ENCODE measurements at places on chromosomes 6 and 20. TPM values are rescaled to one million over a fixed set of nuclear protein-coding genes. Genes with fewer than 3 reads are reported as not detected.

- no peaks in the 10 kb centered on the region for H3K27me3 ChIP-seq
- no peaks in the 10 kb centered on the region for H3K4me1 ChIP-seq
- DNase-seq, result no peak
- no peaks in the 10 kb centered on the region for H3K36me3 ChIP-seq
Measured at GRCh38 chr6:40816601-40817000, 222.4 kb downstream of the UNC5CL start.

DNA sequence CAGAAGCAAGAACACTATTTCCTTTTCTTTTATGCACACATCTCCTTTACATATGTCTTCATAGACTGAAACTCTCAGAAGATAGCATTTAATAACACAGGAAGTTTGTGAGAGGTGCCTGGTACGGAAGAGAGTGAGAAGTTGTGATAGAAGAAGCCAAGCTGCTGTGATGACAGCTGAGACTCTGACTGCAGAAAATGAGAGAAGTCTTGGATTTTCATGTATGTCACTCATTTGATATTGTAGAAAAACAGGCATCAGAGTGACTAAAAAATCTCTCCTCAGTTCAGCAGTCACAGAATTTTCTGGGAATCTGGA, 154.9 kb upstream of the BMP2 start:
- H3K4me3 ChIP-seq, result no peak overlapping the region
- no peaks in the 10 kb centered on the region for H3K4me1 ChIP-seq

DNA sequence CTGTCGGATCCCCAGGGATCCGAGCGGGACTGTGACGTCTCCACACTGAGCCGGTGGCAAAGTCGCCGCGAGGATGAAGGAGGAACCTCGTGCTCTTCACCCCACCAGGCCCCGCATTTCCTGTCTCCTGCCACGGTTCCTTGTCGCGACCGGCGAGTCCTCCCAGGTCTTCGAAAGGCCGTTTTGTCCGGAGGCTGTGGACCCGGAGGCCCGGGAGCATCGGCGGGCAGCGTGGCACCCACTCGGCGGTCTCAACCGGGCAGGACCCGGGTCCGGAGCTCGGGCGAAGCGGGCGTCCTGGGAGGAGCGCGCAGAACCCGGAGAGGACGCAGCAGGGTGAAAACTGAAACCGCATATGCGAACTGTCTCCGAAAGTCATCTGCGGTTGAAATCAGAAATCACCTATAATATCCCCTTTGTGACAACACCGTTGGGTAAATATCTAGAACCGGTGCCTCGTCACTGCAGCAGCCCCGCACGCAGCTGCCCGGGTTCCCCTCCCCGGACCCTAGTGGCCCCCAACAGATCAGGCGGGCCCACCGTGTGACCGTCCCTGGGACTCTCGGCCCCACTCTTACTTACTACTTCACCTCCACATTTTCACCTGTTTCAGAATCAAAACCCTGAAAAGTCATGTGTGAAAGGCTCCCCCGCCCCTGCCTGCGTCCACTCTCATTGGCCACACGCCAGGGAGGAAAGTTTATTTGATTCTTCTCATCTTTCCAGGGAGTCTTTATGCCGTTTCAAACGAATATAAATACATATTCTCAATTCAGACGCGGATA, 3.1 kb upstream of the ULBP2 start:
- peaks cover 48% of the 10 kb centered on the region for H3K27me3 ChIP-seq
- H3K4me3 ChIP-seq, result peak overlapping the region; percentile 46
- peaks cover 4% of the 10 kb centered on the region for H3K4me1 ChIP-seq
- no peak overlapping the region for H3K27ac ChIP-seq
- DNase-seq, result no peak

GRCh38 chr6:34276881-34277762, 28.3 kb upstream of the SMIM29 start:
- H3K27ac ChIP-seq, result no peak overlapping the region
- H3K36me3 ChIP-seq, result peaks cover 6% of the 10 kb centered on the region
- H3K4me3 ChIP-seq, result no peak overlapping the region

DNA sequence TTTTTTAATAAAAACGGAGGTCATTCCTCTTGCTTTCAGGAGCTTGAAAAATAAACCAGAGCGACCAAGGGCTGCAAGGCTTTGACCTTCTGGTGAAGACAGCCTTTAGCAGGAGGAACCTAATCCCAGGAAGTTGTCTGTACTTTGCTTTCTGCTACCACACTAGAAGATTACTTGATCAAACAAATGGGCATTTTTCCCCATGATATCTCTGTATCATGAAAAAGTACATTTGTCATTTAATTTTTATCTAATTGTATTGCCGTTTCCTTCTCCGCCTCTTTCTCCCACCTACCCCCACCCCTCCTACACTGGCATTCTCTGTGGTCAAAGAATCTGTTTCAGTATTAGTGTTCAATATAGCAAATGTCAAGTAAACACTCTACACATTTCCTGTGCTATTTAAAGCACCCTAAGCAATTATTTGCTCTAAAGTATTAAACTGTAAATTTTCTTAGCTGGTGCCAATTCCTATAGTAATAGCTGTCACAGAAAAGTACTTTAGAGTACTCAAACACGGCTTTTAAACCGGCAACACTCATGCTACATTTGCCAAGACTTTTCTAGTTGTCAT, 29.7 kb downstream of the ATXN1 start:
- peaks cover 3% of the 10 kb centered on the region for H3K36me3 ChIP-seq
- H3K27me3 ChIP-seq, result no peaks in the 10 kb centered on the region
- peaks cover 13% of the 10 kb centered on the region for H3K4me1 ChIP-seq
- no peak overlapping the region for H3K27ac ChIP-seq
- no peak for DNase-seq

- DNase-seq, result peak; percentile 75
- H3K27ac ChIP-seq, result no peak overlapping the region
- no peak overlapping the region for H3K4me3 ChIP-seq
- no peaks in the 10 kb centered on the region for H3K4me1 ChIP-seq
- H3K36me3 ChIP-seq, result no peaks in the 10 kb centered on the region
- no peaks in the 10 kb centered on the region for H3K27me3 ChIP-seq
Measured at GRCh38 chr6:129251669-129252376, 368.9 kb downstream of the LAMA2 start.

DNA sequence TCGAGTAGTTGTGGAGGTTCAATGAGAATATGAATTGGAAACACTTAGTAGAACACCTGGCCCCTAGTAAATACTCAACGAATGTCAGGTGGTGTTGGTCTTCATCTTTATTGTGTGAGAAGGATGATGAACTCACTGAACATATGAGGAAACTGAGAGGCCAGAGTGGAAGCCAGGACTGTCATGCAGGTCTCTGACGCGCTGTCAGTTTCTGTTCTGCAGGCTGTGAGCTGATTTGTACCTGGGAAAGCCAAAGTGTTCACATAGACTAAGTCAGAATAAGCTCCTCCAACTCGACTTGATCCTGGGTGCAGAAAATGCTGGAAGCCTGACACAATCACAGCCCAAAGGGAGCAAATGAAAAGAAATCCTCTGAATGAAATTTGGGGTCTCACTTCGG, 222.2 kb downstream of the LY86 start:
- no peaks in the 10 kb centered on the region for H3K36me3 ChIP-seq
- no peak for DNase-seq
- H3K4me1 ChIP-seq, result peaks cover 4% of the 10 kb centered on the region
- peak overlapping the region; percentile 32 for H3K4me3 ChIP-seq
- H3K27me3 ChIP-seq, result peaks cover 8% of the 10 kb centered on the region
- H3K27ac ChIP-seq, result no peak overlapping the region

DNA sequence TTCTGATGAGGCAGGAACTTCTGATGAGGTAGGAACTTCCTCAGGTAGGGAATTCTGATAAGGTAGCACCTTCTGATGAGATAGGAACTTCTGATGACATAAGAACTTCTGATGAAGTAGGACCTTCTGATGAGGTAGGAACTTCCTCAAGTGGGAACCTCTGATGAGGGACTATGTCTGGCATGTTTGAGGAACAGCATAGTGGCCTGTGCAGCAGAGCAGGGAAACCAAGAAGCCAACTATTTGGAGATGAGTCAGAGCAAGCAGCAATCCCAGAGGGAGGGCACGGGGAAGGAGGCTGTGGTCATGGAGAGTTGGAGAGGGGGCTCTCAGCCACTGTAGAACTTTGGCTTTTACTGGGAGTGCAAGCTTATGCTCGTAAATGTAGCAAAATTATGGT, 132.4 kb downstream of the CFAP61 start:
- DNase-seq, result no peak
- no peaks in the 10 kb centered on the region for H3K36me3 ChIP-seq
- no peak overlapping the region for H3K27ac ChIP-seq

- H3K27me3 ChIP-seq, result no peaks in the 10 kb centered on the region
- no peak overlapping the region for H3K27ac ChIP-seq
- DNase-seq, result no peak
- no peaks in the 10 kb centered on the region for H3K36me3 ChIP-seq
Measured at GRCh38 chr20:20443504-20443903, 75.6 kb downstream of the INSM1 start.

DNA sequence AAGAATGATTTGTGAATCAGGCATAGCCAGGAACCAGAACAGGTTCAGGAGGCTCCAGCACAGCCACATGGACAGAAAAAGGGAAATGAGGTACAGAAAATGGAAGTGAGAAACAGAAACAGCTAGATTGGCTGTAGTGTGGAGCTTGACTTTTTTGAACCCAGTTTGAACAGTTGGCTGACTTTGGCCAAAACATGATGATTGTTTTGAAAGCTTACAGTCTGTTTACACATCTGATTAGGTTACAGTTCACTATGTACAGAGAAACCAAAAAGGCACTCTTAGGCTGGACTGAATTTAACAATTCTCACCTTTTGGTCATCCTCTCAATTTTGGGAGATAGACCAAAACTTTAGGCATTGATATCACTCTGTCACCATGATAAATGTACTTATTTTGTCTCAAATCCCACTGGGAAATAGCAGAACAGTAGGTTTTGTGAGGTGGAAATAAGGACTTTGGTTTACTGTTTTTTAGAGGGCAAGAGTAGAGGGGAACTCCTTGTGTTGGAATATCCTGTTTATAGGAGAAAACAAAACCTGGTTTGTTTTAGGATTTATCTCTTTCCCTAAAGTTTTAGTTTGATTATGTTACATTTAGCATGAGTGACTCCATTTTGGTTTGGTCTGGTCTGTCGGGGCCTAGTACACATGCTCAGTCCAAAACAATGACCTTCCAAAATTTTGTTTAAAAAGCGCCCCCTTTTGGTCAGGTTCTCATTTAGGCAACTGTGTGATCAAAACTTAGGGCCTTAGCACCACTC, 123.1 kb downstream of the OLIG3 start:
- no peaks in the 10 kb centered on the region for H3K4me1 ChIP-seq
- DNase-seq, result no peak
- H3K27me3 ChIP-seq, result no peaks in the 10 kb centered on the region
- no peaks in the 10 kb centered on the region for H3K36me3 ChIP-seq
- no peak overlapping the region for H3K27ac ChIP-seq

- peak; percentile 41 for DNase-seq
- no peak overlapping the region for H3K27ac ChIP-seq
- no peak overlapping the region for H3K4me3 ChIP-seq
- no peaks in the 10 kb centered on the region for H3K27me3 ChIP-seq
Measured at GRCh38 chr6:15595461-15596173, 67.2 kb downstream of the DTNBP1 start.

DNA sequence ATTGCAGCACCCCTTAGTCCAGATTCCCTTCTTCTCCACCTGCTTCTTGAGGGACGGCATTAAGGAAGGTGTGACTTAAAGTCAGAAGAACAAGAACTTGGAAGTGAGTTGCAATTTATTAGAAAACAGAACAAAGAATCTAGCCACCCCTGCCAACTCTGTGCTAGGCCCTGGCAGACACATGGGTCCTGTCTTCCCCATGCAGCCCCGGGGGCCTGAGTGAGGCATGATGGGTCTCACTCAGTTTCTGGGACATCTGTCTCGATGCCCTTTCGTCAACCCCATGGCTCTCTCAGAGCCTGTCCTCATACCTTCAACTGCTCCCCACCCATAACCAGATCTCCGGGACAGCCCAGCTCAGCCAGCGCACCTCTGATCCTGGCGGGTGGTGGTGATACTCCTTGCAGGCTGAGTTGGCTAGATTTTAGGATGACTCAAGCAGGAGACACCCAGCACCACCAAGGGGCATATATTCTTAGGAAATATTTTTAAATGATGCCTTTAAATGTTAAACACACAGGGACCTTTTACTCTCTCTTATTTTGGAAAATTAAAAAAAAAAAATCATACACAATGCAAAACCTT, 143.2 kb upstream of the RNF24 start:
- DNase-seq, result no peak
- H3K36me3 ChIP-seq, result peaks cover 3% of the 10 kb centered on the region
- peaks cover 15% of the 10 kb centered on the region for H3K4me1 ChIP-seq

- no peaks in the 10 kb centered on the region for H3K36me3 ChIP-seq
- no peaks in the 10 kb centered on the region for H3K4me1 ChIP-seq
- H3K27ac ChIP-seq, result no peak overlapping the region
- no peak for DNase-seq
Measured at GRCh38 chr20:41905199-41905598, 287.0 kb upstream of the CHD6 start.

GRCh38 chr6:104928141-104928540, 28.8 kb upstream of the LIN28B start:
- H3K27ac ChIP-seq, result no peak overlapping the region
- H3K4me3 ChIP-seq, result no peak overlapping the region
- H3K4me1 ChIP-seq, result no peaks in the 10 kb centered on the region
- no peak for DNase-seq

GRCh38 chr20:48892891-48893290, 28.6 kb upstream of the ARFGEF2 start:
- peaks cover 3% of the 10 kb centered on the region for H3K4me1 ChIP-seq
- no peaks in the 10 kb centered on the region for H3K36me3 ChIP-seq
- no peak for DNase-seq
- peaks cover 15% of the 10 kb centered on the region for H3K27me3 ChIP-seq
- H3K4me3 ChIP-seq, result no peak overlapping the region

DNA sequence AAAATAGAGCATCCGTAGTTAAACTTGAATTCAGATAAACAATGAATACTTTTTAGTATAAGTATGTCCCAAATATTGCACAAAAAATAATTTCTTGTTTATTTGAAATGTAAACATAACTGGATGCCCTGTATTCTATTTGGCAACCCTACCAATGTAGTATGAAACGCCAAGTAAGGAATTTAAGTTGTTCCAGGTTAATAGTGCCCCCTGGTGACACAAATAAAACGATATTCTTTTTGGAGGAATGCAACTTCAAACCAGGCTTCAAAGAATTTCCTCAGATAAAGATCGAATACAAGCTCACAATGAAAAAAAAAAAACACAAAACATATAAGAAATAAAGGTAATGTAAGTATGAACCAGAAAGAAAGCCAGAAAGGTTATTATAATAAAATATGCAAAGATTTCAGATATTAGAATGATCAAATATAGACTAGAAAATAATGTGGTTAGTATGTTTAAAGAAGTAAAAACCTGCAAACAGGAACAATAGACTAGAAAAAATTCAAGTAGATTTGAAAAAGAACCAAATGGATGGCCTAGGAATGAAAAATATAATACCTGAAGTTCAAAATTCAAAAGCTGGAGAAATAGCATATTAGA, 18.4 kb upstream of the AKAP7 start:
- no peaks in the 10 kb centered on the region for H3K4me1 ChIP-seq
- no peak overlapping the region for H3K27ac ChIP-seq
- H3K4me3 ChIP-seq, result no peak overlapping the region
- no peaks in the 10 kb centered on the region for H3K27me3 ChIP-seq
- no peaks in the 10 kb centered on the region for H3K36me3 ChIP-seq

The TCF21 gene
- total RNA-seq, result 6.6 TPM

The CLDN20 gene
- total RNA-seq, result not detected

The RBM24 gene
- 6.7 TPM for total RNA-seq

The RIPPLY2 gene
- total RNA-seq, result not detected

The XKR7 gene
- total RNA-seq, result not detected

The CDKN1A gene
- 171 TPM for total RNA-seq

The CYP39A1 gene
- not detected for total RNA-seq

The IMPG1 gene
- total RNA-seq, result not detected

The ZBTB9 gene
- total RNA-seq, result 5.4 TPM

The LINC00237 gene
- total RNA-seq, result not detected

The BICRAL gene
- 4.7 TPM for total RNA-seq

The CDH26 gene
- total RNA-seq, result not detected

The CDKAL1 gene
- 13.1 TPM for total RNA-seq

The METTL24 gene
- total RNA-seq, result not detected

The GGTLC1 gene
- not detected for total RNA-seq

Data from IMR-90 (cell line).